Activated CD4-positive, CD25-positive, alpha-beta regulatory T cell treated with anti-CD3 and anti-CD28 coated beads, Interleukin-2, amount 50 U/mL, for 72 hours (primary cell): ENCODE measurements at places on chromosomes 13 and 19.

DNA sequence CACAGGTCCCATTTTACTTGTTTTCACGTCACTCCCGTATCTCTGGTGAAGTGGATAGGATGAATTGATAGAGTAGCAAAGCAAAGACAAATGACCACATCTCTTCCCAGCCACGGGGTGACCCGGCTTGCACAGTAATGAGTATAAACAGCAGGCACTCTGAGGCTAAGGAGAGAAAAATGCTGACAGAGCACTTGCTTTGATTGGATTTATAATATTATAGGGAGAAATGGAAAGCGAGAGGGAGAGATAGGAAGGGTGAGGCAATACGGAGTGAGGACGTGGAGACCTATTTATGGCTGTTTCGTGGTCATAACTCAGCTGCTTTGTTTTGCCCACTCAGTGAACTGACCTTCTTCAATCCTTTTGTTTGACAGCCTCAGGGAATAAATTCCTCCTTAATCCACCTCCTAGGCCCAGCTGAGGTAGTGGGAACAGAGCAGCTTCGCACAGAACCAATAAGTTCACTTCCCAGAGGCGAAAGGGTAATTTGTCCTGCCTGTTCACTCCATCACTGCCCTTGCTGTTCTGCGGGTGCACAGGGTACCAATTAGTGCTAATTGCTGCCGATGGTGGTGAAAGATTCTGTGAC is 68.6 kb downstream of the ERCC5 start:
- no peak for DNase-seq

- DNase-seq, result no peak
Measured at GRCh38 chr13:27789153-27789494, 3.2 kb upstream of the GSX1 start.

DNA sequence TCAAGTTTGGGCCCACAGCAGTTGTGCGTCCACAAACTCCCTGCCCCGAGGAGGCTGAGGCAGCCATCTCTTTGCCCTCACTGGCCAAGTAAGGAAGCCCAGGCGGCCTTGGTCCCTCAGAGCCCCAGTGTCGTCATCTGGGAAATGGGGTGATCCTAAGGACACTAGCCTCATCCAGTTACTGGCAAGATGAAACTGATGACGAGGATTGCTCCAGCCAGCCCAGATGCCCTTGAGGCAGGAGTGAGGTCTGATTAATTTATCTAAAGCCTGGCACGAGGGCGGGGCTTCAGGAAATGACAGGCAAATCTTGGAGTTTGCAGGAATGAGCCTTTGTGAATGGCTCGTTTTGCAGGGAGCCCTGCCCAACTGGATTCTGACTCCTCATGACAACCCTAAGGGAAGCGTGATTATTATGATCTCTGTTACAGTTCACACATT is 5.6 kb downstream of the LIPE start:
- no peak for DNase-seq

GRCh38 chr13:30647824-30648521 is 30.3 kb downstream of the USPL1 start:
- no peak for DNase-seq

GRCh38 chr13:64410276-64411053 is 2819.7 kb downstream of the PCDH9 start:
- DNase-seq, result no peak

- DNase-seq, result no peak
Measured at GRCh38 chr13:79990048-79990447, 350.9 kb downstream of the SPRY2 start.

DNA sequence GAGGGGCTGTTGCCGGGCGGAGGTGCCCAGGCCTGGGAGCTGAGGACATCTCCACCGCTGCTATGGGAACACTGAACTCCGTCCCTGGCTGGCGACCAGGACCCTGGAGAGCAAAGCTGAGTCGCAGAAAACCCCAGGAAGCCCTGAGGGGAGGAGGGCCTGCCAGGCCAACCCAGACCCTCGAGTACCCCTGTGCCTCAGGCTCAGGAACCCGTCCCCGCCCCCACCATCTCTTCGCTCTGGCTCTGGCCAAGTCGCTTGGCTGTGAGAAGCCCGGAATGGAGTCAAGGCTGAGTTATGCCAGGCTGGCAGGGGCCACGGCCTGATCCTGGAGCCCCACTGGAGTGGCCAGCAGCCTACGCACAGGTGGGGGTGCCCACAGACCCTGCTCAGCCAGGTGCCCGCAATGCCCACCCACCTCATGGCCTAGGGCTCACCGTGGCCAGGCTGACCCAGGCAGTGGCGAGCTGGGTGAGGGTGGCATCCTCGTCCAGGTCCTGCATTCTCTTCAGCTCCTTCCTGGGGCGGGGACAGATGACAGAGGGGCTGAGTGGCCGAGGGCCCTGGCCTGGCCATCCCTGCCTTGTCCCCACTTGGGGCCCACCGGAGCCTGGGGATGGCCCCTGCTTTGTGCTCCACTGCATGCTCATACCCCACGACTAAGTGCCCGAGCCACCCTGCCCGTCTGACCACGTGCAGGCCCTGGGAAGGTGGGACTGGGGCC is 8.5 kb upstream of the CERS1 start:
- DNase-seq, result no peak

DNA sequence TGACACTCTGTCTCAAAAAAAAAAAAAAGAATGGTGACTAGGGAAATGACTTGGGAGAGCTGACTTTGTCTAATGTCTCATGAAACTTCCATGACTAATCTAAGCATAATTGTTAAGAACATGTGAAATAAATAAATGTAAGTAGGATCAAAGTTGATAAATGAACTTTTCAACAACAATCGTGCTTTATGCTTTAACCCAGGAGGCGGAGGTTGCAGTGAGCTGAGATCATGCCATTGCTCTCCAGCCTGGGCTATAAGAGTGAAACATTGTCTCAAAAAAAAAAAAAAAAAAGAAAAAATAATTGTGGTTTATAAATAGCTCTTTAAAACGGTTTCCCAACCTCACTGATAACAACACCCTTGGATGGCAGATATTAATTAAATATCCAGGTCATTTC is 12.9 kb upstream of the AKT2 start:
- DNase-seq, result no peak

DNA sequence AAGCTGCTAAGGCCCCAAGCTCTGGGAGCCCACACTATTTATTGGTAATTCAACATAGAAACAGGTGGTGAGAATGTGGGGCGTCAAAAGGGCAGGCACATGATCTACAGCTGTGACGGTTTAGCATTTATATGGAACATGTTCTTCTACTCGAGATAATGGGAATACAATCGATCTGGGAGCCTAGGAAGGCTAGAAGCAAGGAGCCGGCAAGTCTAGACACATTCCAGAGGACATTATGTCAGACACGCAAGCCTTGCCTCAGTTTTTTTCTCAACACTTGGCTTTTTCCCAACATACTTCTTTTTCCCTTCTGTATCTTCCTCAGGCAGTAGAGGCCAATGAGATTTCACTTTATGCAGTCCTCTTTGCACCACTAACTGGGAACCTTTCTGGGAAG is 315.7 kb upstream of the SLITRK5 start:
- DNase-seq, result no peak

DNA sequence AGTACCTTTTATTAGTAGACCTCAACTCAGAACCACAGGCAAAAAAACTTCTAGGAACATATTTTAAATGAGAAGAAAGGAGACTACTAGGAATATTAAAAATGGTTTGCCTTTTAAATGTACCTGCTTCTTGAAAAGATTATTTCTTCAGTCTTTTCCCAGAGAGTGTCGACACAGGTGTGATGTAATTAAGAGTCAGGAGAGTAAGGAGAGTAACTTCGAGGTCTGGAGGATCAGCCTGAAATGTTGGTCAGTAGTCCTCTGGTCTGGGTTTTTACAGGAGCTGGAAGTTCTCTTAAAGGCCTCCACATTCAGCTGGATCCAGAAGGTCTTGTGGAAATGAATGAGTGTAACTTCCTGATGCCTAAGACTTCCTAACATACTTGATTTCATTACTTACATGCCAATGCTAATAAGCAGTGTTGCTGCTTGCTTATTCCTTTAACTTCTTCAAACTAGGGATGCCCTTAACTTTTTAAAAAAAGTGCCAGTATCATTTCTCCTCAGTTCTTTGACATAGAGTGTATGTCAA is at the start of gene KCTD4:
KCTD4 (minus strand) TSS at position 345 of the 532 bp plus-strand sequence. CDS start 6,478 bp downstream, outside the sequence.
- no peak for DNase-seq
